ENCODE measurements at places on chromosomes 12 and 14. TPM values are rescaled to one million over a fixed set of nuclear protein-coding genes. Genes with fewer than 3 reads are reported as not detected.

The GALNT6 gene
- 0.74 TPM for total RNA-seq

The MFAP5 gene
- total RNA-seq: 220 TPM

The PTGER2 gene
- total RNA-seq: 1.6 TPM

The KRT85 gene
- total RNA-seq: not detected

The MGAT4C gene
- under 0.01 TPM for total RNA-seq

The KLRB1 gene
- not detected for total RNA-seq

The GLIPR1 gene
- 5.2 TPM for total RNA-seq

The ZNF384 gene
- total RNA-seq: 29.5 TPM

Measured in fibroblast of the aortic adventitia (primary cell).